ENCODE measurements at places on chromosomes 5 and 9.

DNA sequence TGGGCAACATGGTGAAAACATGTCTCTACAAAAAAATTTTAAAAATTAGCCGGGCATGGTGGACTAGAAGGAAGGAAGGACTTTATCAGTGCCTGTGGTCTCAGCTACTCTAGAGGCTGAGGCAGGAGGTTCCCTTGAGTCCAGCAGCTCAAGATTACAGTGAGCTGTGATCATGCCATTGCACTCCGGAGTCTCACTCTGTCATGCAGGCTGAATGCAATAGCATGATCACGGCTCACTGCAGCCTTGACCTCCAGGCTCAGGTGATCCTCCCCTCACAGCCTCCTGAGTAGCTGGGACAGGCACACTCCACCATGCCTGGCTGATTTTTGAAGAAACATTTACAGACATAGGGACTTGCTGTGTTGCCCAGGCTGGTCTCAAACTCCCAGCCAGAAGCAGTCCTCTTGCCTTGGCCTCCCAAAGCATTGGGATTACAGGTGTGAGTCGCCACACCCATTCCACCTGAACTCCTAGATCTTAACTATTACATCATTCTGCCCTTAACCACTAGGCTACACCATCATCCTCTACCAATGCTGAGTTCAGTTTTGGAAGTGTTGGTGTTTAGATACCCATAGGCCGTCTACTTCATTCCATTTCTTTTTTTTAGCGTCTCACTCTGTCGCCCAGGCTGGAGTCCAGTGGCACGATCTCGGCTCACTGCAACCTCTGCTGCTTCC lies 2.0 kb upstream of the URM1 start:
- DNase-seq = no peak

DNA sequence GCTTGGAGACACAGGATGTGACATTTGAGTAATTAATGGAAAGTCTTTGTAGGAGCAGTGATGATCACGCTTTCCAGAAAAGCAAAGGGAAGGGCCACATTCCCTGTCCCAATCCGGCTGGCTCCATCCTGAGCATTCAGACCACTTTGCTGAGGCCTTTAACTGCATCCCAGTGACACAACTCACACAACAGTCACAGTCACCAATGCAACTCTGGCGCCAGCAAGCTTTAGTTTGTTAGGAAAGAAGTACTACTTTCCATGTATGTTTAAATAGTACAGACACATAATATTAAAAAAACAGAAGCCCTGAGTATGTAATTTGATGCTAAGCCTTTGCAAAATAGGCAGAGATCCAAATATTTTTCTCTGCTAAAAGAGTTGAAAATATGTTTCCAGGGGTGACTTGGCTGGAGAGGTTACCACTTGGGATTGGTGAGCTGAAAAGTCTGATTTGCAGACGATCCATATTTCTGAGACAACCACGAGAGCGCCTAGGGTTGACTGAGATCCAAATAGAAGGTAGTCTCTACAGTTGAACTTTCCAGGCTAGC lies 31.7 kb upstream of the GAS1 start:
- DNase-seq = no peak

DNA sequence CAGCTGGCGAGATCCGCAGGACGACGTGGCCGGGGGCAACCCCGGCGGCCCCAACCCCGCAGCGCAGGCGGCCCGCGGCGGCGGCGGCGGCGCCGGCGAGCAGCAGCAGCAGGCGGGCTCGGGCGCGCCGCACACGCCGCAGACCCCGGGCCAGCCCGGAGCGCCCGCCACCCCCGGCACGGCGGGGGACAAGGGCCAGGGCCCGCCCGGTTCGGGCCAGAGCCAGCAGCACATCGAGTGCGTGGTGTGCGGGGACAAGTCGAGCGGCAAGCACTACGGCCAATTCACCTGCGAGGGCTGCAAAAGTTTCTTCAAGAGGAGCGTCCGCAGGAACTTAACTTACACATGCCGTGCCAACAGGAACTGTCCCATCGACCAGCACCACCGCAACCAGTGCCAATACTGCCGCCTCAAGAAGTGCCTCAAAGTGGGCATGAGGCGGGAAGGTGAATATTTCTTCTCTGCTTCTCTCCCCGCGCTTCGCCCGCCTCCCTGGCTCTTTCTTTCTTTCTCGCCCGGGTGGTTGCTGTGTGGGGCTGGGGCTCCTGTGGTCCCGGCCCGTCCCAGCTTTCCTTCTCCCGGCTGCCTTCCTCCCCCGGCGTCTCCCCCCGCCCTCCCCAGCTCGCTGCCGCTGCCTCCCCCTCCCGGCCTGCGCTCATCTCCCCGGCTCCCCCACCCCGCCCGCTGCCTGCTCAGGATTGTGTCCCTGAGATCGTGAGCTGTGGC lies 2.2 kb downstream of the NR2F1 start:
- DNase-seq = no peak

- no peak for DNase-seq
Measured at GRCh38 chr5:175252234-175252805, 191.7 kb downstream of the DRD1 start.

DNA sequence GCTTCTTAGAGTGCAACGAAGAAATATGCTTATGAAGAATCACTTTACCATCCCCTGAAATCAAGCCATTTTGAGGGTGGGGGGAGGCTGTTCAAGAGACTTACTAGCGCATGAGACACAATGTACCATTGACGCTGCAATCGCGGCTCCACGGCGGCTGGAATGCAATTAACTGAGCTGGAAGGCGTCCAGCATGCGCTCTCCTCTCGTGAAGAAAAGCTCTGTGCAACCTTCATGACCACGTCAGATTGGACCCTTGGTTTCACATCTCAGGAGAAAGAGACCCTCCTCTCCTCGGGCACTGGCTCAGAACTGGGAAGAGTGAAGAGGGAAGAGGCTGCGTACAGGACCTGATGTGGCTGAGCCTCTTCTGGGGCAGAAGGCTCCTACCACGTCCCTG lies 138.5 kb upstream of the IRX2 start:
- DNase-seq = no peak

DNA sequence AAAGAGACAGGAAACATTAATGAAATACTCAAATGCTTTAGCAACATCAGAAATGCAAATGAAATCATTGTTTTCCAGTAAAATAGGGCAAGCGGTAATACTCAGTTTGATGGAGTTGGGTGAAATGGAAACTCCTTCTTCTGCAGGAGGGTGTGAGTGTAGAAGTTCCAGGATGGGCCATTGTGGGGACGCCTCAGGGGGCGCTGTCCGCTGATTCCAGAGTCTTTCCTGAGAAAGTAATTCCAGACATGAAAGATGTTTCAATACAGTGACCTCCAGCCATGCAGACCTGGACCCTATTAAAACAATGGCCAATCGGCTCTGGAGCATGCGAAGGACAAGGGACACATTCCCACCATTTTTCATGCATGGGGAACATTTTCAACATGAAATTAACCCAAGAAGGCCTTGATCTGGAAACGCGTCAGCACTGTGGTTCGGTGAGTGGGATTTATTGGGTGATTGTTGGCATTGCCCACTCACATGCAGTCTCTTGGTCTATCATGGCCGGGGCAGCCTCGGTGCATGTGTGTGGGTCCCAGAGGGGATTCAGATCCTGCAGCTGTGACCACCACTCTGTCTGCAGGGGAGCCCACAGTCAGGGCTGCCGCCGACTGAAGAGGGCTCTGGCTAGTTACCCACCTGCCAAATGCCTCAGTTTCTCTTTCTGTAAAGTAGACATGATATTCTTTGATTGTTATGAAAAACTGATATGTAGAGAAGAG lies 132.6 kb upstream of the IRX4 start:
- no peak for DNase-seq

- DNase-seq = no peak
Measured at GRCh38 chr9:123033864-123034601, 566 bp downstream of the GPR21 start.

GRCh38 chr5:103391659-103392058 lies 133.1 kb downstream of the MACIR start:
- DNase-seq = no peak
